ENCODE measurements at places on chromosomes 5 and 9.

DNA sequence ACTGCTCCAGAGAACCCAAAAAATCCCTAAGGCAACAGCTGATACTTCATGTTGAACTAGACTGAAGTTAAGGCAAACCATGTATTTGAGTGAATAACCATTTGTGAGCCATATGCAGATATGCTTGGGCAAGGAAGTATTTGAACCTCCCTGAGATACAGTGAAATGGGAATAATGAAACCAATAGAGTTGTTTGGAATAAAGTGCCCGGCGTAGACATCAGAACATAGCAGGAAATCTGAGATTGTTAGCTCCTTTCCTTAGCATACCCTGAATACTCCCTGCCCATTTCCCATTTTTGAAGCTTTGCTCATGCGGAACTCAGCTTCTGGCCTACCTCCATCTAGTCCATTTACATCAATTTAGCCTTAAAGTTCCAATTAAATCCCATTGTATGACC, 611.9 kb downstream of the EFNA5 start:
- H3K36me3 ChIP-seq = no peaks in the 10 kb centered on the region
- no peaks in the 10 kb centered on the region for H3K4me1 ChIP-seq
- no peaks in the 10 kb centered on the region for H3K27me3 ChIP-seq
- H3K27ac ChIP-seq = no peak overlapping the region

DNA sequence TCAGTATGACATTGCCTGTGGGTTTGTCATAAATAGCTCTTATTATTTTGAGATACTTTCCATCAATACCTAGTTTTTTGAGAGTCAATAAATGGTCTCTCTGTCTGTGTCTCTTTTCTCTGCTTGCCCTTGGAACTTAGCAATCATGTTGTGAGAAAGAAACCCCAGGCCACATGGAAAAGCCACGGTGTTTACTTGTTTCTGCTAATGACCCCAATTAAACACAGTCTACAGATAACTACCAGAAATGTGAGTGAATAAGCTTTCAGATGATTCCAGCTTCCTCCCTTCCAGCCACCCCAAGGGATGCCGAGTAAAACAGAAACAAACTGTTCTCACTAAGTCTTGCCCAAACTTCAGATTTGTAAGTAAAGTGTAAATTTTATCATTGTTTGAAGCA, 584.9 kb downstream of the MAT2B start:
- no peak overlapping the region for H3K4me3 ChIP-seq
- no peaks in the 10 kb centered on the region for H3K4me1 ChIP-seq
- no peaks in the 10 kb centered on the region for H3K27me3 ChIP-seq
- no peak for DNase-seq
- H3K36me3 ChIP-seq = no peaks in the 10 kb centered on the region
- no peak overlapping the region for H3K27ac ChIP-seq

- H3K27me3 ChIP-seq = no peaks in the 10 kb centered on the region
- H3K27ac ChIP-seq = no peak overlapping the region
- no peaks in the 10 kb centered on the region for H3K4me1 ChIP-seq
- H3K36me3 ChIP-seq = no peaks in the 10 kb centered on the region
- H3K4me3 ChIP-seq = no peak overlapping the region
These were observed 68.0 kb upstream of the POU5F2 start for GRCh38 chr5:93809430-93809829.

GRCh38 chr9:131490514-131490913, 12.2 kb upstream of the POMT1 start:
- H3K27ac ChIP-seq = no peak overlapping the region
- H3K36me3 ChIP-seq = peaks cover 100% of the 10 kb centered on the region
- DNase-seq = no peak
- no peaks in the 10 kb centered on the region for H3K4me1 ChIP-seq
- no peaks in the 10 kb centered on the region for H3K27me3 ChIP-seq

DNA sequence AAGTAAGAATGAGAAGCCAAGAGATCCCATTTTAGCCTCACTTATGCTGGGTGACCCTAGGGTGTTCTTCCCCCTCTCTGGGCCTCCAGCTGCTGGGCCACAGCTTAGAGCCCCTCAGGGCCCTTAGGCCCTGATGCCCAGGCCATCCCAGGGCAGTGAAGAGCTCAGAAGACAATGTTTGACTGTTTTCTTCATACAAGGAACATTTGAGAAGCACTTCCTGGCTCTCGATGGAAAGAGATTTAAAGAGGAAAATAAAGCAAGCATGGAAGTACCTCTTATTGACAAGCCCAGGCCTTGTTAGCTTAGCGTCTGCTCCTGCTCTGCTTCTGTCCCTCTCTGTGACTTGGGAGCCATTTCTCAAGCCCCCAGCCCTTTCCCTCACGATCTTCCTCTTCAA, 165.9 kb upstream of the SMIM23 start:
- no peaks in the 10 kb centered on the region for H3K27me3 ChIP-seq
- H3K4me1 ChIP-seq = peaks cover 6% of the 10 kb centered on the region
- H3K4me3 ChIP-seq = no peak overlapping the region
- H3K36me3 ChIP-seq = no peaks in the 10 kb centered on the region

DNA sequence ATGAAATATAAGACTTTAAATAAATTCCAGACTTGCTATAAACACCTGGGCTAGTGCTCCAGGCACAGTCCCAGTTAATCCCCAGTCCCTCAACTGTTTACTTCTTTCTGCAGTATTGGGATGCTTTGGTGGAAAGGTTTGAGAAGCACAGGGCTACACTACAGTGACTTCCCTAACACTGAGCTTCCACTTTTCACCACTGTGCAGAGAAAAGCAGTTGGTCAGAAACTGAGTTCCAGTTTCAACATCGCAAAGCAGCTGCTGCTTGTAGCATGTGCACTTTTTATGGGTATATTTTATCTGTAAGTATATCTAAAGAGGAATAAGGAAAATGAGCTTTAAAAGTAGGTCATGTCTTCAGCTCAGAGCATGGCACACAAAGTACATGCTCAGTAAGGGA, 339.7 kb downstream of the NTRK2 start:
- H3K4me1 ChIP-seq = no peaks in the 10 kb centered on the region
- no peaks in the 10 kb centered on the region for H3K27me3 ChIP-seq
- H3K36me3 ChIP-seq = no peaks in the 10 kb centered on the region
- H3K4me3 ChIP-seq = no peak overlapping the region
- DNase-seq = no peak

GRCh38 chr5:95861221-95861863, 38.8 kb upstream of the GLRX start:
- DNase-seq = peak; percentile 91
- no peaks in the 10 kb centered on the region for H3K27me3 ChIP-seq
- H3K36me3 ChIP-seq = no peaks in the 10 kb centered on the region
- no peak overlapping the region for H3K4me3 ChIP-seq
- peak overlapping the region; percentile 85 for H3K27ac ChIP-seq

DNA sequence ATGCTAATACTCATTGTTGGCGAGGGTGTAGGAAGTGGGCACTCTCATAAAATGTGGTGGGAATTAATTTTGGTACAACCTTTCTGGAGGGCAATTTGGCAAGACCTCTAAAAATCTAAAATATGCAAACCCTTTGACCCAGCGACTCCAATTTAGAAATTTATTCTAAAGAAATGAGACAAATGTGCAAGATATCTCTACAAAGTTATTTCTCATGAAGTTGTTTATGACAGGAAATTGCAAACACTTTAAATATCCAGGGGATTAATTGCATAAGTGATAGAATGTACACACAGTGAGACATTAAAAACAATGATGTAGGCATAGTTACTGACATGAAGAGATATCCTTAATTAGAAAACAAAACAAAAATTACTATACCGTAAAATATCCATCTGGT, 246.3 kb upstream of the MAP3K1 start:
- H3K4me1 ChIP-seq = no peaks in the 10 kb centered on the region
- DNase-seq = no peak
- H3K27ac ChIP-seq = no peak overlapping the region
- no peaks in the 10 kb centered on the region for H3K36me3 ChIP-seq
- H3K27me3 ChIP-seq = no peaks in the 10 kb centered on the region

DNA sequence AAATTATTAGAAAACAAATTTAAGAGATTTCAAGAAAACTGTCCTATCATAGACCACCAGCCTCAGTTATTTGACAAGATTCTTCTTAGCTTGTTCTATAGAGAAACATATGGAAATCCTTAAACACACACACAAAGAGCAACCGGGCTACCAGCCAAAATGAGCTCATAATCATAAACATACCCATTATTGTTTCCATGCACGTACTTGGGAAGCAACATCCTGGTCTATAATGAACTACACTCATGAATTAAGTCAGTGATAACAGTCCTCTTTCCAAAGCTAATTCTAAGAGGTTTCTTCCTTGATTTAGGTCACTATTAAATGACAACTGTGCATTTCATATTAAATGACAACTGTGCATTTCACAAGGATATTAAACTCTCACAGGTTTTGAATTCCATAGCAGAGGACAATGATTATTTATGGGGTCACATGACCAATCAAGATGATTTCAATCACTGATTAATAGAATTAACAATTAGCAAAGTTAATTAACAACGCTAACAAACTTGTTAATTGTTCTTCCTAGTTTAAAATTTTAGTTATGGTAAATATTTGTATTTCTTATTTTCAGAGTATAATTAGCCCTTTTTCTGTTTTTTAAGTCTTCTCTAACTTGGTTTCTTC, 77.0 kb downstream of the OXCT1 start:
- H3K27ac ChIP-seq = no peak overlapping the region
- H3K4me3 ChIP-seq = no peak overlapping the region
- no peaks in the 10 kb centered on the region for H3K36me3 ChIP-seq
- no peaks in the 10 kb centered on the region for H3K4me1 ChIP-seq
- no peaks in the 10 kb centered on the region for H3K27me3 ChIP-seq
- DNase-seq = no peak

DNA sequence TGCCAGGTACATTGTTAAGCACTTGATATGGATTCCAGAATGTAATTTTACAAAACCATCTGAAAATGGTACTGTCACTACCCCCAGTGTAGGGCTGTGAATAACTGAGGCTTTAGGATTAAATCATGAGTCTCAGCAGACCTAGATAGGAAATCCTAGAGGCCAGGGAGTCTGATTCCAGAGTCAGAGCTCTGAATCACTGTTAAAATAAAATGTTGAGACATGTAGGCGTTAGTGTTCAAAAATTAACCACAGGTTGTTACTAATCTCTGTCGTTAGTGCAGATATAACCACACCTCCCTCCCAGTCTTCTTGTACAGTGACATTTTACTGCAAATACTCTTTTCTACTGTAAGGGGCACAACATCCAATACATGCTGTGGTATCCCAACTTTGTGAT, 1828.8 kb downstream of the MAT2B start:
- no peak overlapping the region for H3K4me3 ChIP-seq
- H3K27ac ChIP-seq = no peak overlapping the region
- H3K4me1 ChIP-seq = no peaks in the 10 kb centered on the region
- no peak for DNase-seq
- H3K27me3 ChIP-seq = no peaks in the 10 kb centered on the region
